ENCODE measurements at places on chromosomes 2 and 18.

GRCh38 chr2:226325526-226325925 lies 474.1 kb downstream of the IRS1 start:
- DNase-seq, result no peak

GRCh38 chr2:215367662-215368492 lies 56.0 kb downstream of the ATIC start:
- no peak for DNase-seq

GRCh38 chr2:135056790-135057189 lies 4.7 kb downstream of the RAB3GAP1 start:
- DNase-seq, result no peak

DNA sequence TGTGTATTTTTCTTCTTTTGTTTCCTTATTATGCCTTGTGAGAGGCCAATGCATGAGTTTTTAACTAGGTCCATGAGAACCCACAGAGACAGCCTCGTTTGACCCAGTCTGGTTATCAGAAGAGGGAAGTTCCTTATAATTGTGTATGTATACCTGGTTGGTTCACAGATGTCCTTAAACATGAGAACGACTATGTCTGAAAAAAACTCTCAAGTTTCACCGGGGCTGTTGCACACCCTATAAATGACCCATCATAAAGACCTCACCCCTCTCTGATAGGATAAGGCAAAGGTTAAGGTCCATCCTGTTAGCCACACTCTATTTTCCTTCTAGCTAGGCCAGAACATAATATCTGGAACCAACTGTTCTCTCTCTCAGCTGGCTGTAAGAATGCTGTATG lies 42.7 kb upstream of the MSH2 start:
- DNase-seq, result no peak

- DNase-seq, result no peak
Observed at GRCh38 chr2:8573234-8573941, 108.5 kb upstream of the ID2 start.

- no peak for DNase-seq
Observed at GRCh38 chr2:85844486-85844885, 44.3 kb downstream of the ST3GAL5 start.

- no peak for DNase-seq
Observed at GRCh38 chr18:52451851-52452250, 111.9 kb downstream of the DCC start.

DNA sequence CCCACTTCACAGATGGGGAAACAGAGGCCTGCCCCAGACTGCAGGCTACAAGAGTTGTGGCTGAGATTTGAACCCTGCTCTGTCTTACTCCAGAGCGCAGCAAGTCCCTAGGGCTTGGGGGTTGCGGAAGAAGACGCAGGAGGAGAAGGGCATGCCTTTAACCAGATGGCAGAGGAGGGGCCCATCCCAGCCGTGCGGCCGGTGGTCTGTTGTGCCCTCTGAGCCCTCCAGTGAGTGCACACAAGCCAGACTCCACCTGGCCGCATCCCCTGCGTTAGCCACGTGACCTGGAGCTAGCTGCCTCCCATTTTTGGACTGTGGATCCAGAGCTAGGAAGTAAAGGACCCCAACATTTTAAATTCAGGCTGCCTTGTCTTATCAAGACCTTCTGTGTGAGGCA lies 2.8 kb downstream of the KCNIP3 start:
- no peak for DNase-seq
